ENCODE measurements at places on chromosomes 2 and 18. TPM values are rescaled to one million over a fixed set of nuclear protein-coding genes. Genes with fewer than 3 reads are reported as not detected.

ASXL3 gene
- 1.7 TPM for total RNA-seq

SOWAHC gene
- 3.6 TPM for total RNA-seq

GRCh38 chr2:221443645-221444044 lies 128.5 kb downstream of the EPHA4 start:
- no peak for DNase-seq

- DNase-seq: no peak
These were observed 35.2 kb downstream of the RDH14 start for GRCh38 chr2:18525236-18525635.

GRCh38 chr18:47244086-47244485 lies 7.4 kb downstream of the SKOR2 start:
- no peak for DNase-seq

DNA sequence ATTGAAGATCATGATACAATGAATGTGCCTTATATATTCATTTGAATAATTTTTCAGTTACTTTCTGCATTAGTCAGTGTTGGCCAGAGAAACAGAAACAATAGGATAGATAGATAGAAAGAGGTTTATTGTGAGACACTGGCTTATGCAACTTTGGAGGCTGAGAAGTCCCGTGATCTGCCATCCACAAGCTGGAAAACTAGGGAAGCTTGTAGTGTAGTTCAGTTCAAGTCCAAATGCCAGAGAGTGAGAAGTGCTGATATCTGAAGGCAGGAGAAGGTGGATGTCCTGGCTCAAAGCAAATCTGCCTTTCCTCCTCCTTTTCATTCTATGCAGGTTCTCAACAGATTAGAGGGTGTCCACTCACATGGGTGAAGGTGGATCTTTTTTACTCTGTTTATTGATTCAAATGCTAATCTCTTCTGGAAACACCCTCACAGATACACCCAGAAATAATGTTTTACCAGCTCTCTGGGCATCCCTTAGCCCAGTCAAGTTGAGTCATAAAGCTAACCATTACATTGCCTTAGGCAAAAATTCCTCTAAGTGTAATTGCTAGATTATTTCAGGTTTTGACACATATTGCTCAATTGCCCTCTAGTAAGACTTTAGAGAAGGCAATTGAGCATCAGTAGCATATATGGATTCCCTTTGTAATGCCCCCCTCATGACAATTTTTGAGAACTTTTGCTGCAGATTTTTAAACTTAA lies 341.4 kb downstream of the LPIN1 start:
- DNase-seq: no peak

GRCh38 chr18:36942264-36942663 lies 113.3 kb downstream of the KIAA1328 start:
- peak; percentile 41 for DNase-seq

ACADL gene
- not detected for total RNA-seq

MXD1 gene
- total RNA-seq: 11.7 TPM

DNA sequence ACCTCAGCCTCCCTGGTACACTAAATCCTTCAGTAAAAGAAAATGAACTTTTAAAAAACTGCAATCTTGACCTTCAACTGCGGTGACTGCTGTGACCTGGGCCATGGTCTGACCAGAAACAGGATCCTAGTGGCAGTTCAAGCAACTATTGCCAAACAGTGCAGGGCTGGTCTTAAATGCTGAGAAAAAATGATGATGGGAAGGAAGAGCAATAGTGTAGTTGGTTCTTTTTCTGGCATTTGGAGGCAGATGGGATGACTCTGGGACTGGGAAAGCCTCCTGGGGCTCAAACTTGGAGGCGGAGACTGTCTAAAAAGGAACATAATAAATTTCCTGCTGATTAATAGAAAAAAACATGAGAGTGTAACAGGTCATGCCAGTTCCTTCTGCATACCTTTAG lies 45.4 kb downstream of the CHN1 start:
- DNase-seq: no peak

DNA sequence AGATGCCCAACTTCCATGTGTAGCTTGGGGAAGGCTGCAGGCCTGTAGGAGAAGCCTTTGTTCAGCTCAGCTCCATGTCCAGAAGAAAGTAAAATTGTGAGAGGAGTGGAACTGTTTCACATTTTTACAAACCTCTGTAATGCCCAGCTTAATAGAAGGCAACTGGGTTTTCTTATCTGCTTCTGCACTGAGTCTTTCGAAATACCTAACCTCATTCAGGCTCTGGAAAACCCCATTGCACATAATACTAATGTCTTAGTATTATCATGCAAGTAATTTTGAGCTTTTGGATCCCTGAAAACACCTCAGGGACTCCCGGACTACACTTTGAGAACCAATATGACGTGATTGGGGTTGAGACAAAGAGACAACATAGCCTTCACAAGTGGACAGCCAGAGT lies 5.8 kb downstream of the SMIM21 start:
- DNase-seq: no peak

DNA sequence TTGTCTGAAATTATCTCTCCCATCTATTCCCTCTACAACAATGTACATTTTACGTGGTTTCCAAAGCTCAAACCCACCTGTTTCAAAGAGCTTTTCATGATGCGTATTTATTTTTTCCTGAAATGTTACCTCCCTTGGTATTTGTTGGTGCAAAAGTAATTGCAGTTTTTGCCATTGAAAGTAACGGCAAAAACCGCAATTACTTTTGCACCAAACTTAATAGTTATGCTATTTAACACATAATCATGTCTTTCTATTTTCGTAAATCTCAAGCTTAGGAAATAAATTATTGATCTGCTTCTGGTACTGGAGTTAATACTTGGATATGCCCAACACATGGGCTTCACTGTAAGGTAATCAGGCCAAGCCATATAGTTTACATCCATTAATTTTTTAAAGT lies 85.2 kb downstream of the SUCLG1 start:
- no peak for DNase-seq

DNA sequence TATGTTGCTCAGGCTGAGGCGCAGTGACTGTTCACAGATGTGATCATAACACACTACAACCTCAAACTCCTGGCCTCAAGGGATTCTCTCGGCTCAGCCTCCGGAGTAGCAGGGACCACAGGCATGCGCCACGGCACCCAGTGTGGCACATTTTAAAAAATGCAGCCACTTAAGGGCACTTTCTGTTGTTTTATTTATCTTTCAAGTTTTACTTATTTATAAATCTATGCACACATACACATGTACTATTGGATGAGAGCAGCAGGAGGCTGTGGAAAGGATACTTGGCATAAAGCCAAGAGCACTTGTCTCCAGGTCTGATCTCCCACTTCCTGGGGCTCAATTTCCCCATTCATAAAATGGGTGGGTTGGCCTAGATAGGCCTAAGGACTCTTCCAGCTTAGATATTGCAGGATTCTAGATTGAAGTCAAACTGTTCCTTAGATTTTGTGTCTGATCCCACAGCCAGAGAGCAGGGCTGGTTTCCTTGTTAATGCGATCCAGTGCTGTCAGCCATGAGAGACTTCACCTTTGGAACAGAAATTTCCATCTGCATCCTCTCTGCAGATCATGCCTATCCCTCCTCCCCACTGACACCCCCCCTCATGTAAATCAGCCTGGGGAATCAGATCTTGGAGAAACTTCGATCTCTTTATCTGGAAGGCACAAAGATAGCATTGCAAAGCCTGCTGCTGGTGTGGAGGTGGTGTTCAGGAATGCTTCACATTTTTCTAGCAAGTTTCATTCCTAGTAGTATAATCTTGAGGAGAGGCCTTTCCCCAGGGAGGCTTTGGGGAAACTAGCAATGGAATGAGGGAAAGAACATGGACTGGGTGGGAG lies 24.7 kb downstream of the PCBP1 start:
- DNase-seq: no peak

- DNase-seq: peak; percentile 41
These were observed 687 bp downstream of the CTDP1 start for GRCh38 chr18:79680100-79680879.

GRCh38 chr2:219527076-219527394 lies 12.8 kb downstream of the ASIC4 start:
- no peak for DNase-seq

DNA sequence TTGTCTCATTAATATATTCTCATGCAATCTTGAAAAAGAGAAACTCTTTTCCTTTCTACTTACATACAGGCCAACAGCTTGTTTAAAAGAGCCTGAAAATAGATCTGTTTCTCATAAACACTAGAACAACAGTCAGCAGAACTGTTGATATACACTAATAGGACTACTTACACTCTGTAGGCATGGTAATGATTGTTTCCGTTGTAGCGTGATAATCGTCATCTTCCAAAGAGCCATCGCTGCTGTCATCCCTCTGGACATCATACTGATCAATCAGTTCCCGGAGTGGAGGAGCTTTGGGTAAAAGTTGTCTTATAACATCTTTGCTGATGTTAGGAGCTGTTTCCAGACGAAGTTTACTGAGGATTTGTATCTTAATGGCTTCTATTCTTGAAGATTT lies 476 bp downstream of the MSTN start:
- no peak for DNase-seq

- peak; percentile 53 for DNase-seq
These were observed 121.8 kb downstream of the PLB1 start for GRCh38 chr2:28617502-28618184.

- DNase-seq: no peak
These were observed 44.1 kb downstream of the CD28 start for GRCh38 chr2:203750346-203751068.

GRCh38 chr18:75408554-75409506 lies 18.7 kb downstream of the SMIM21 start:
- DNase-seq: peak; percentile 3

TMEM127 gene
- 41.5 TPM for total RNA-seq

DNA sequence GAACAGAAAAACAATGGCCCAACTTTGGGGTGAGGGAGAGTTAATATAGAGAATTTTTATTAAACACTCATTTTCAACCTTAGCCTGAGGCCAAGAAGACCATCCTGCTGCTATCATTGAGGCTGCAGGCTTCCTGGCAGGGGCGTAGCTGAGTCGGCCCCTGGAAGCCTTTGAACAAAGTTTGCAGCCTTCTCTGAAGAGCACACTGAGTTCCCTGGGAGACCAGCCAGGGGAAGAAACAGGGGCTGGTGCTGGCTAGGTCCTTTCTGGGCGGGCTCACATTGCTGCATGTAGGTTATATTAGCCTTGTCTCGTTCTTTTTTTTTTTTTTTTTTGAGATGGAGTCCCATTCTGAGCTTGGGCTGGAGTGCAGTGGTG lies 126.8 kb upstream of the HS6ST1 start:
- DNase-seq: no peak

GRCh38 chr2:3641181-3641580 lies 16.8 kb upstream of the ALLC start:
- DNase-seq: no peak

DNA sequence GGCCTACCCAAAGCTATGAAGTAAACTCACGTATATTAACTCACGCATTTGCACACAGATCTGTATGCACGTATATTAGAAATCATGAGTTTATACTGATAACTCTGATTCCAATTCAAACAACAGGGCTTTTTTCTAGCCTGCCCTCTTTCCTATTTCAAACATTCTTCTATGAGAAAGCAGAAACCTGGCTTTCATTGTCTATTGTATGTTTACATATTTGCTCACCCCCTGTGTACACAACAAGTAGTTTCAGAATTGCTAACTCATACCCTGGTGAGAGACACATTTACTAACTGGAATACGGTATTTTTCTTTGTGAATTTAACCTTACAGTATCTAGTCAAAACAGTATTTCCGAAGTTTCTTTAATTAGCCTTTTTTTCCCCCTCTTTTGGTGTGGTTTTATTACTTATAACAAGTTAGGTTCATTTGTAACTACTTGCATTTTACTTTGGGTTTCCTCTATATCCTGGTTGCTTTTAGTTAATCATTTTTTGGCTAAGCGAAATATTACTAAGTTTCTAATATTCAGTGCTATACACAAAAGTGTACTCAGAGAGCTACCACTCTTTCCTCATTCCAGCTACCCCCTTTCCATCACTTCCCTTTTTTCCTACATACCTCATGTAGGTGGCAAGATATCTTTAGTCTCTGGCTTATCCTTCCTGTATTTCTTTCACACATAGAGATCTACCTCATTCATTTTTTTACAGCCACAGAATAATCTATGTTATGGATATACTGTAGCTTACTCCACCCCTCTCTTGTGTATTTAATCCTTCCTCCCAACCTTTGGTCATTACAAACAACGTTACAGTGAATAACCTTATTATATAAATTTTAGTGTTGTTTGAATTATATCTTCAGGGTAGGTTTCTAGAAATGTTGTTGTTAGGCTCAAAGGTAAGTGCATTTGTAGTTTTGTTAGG lies 112.7 kb upstream of the BCL2L11 start:
- DNase-seq: no peak

- no peak for DNase-seq
These were observed 1003.5 kb upstream of the NRXN1 start for GRCh38 chr2:52035391-52035790.

GRCh38 chr2:144704709-144705095 lies 184.8 kb upstream of the ZEB2 start:
- DNase-seq: no peak

LHCGR gene
- not detected for total RNA-seq

- no peak for DNase-seq
These were observed 177.4 kb upstream of the FN1 start for GRCh38 chr2:215613280-215613679.

DNA sequence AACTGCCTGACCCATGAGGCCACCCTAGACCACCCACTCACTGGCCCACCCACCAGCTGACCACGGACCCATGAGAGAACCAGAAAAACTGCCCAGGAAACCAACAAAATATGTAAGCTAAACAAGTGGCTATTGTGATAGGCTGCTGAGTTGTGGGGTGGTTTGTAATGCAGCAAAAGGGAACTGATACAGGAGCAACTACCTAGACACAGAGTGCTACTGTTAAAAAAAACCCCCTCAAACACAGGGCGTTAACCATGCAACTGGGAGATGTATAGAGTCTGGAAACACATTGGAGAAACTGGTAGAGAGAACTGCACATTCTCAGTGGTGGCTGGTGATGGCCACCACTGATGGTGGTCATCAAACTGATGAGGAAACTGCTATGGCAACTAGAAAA lies 206.3 kb upstream of the GYPC start:
- DNase-seq: no peak

PLGLB2 gene
- 2.1 TPM for total RNA-seq

DNA sequence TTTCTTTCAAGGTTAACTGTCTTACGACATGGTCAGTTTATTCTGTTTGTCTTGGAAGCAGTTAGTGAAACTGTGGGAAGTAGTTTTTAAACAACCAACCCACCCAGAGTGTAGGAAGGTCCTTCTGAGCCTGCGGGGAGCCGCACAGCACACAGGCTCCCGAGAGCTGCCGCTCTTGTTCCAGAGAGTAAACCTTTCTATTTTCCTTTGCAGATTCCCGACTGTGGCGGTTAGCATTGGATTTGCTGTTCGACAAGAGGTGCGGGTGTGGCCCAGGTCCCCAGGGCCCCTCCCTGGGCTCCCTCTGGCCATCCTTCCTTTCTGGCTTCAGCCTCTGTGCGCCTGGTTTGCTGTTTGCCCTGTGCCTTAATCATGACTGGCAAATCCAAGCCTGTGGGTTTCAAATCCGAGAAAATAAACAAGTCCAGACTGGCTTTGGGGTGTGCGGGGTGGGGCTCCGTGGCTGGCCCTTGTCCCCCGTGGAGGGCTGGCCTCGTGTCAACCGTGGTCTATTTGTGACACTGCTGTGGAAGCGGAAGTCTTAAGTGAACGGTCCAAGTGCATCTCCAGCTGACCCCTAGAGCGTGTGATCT lies 30.7 kb downstream of the IMPA2 start:
- DNase-seq: no peak

Measured in endothelial cell of umbilical vein (primary cell).